ENCODE measurements at places on chromosomes 6 and 20.

DNA sequence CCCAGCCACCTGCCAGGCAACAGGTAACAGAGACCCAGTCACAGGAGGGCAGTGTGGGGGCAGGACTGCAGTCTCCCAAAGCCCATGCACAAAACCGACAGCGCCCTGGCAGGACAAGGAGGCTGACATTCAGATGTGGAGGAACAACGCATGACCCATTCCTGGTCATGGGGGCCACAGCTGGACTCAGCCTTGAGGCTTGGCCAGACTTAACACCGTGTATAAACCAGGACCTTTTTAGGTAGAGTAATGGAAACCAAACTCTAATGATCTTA is 8.1 kb downstream of the GFRA4 start:
- no peak for DNase-seq

GRCh38 chr6:39553860-39554802 is 171.1 kb downstream of the KIF6 start:
- no peak for DNase-seq

DNA sequence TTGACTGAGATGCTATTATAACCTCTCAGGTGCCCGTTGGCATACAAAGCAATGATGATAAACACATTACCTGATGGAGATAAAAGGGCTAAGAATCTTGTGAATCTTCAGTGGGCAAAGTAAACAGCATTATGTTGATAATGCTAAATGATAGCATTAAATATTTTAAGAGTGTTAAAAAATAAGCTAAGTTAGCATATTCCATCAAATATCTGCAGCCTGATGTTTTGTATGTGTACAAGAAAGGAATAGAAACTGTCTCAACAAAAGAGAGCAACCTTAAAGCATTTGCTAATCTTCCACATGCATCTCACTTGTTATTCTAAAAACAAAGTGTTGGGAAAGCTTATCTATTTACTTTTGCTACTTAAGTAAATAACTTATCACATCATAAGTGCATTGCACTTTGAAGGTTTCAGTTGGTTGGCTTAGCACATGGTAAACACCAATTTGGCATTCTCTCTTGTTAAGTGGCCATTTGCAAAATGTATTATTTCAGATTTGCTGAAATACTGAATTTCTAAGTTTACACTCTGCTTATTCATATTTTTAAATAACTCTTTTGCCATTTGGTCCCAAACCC is 151.6 kb downstream of the SYNDIG1 start:
- DNase-seq: no peak

DNA sequence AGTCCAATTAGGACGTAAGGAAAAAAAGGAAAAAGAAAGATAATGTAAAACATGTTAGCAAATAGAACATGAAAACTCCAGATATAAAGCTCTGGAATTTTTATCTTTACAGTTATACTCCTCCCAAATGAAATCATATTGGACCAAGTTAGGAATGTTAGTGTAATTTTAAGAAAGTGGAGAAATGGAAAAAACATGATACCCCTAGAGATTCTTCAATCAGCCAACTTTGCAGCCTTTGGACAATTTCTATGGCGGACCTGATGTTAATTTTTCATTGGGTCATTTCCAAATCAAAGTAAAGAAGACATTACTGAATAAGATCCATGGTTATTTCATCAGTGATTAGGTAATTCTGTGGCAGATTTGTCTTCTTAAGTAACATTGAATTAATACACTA is 748.7 kb downstream of the RFPL4B start:
- DNase-seq: no peak

DNA sequence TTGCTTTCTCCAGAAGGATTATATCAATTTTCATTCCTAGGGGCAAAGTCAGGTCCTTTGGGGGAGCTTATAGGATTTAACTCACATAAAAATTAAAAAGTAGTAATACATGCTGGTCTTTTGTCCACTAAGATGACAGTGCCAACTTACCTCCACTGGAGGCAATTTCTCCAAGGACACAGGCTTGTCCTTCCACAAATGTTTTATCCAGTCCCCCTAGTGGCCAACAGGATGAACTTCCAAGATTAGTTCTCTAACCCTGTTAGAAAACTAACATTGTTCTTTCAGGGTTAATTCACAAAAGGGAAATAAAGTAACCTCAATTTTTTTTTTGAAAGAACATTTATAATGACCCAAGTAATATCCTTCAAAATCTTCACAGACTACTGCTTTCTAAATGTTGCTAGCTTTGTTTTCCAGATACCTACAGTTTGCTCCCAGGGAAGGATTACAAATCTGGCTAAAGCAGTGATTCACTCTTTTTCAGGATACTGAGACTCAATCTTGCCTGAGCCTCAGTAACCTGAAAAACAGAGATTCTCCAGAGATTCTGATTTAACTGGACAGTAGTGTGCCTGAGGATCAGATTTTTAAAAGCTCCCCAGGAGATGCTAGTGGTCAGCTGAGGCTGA is 31.7 kb upstream of the UBR2 start:
- peak; percentile 63 for DNase-seq

GRCh38 chr6:157135691-157136090 is 187.6 kb downstream of the TMEM242 start:
- DNase-seq: no peak

DNA sequence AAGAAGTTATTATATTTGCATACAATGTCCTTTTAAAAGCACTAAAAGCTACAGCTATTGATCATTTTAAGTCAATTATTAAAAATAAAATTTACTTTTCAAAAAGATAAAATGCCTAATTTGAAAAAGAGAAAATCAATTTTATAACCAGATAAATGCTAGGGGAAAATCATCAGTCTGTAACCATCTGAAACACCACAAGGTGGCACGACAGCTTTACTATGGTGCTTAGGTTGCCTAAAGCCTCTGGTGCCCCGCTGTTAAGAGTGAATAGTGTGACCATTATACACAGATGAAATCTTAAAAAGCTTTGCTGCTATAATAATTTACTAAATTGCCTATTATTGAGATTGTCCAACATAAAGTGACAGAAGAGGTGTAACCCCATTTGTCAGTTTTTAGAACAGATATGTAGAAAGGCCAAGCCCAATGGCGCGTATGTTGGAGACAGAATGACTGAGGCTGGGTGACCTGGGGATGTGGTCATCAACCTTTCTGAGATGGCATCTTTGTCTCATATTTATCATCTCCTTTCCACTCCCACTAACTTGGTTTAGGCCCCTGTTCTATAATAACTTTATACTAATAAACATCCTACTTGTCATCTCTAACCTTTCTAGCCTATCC is 100.8 kb downstream of the MOXD1 start:
- DNase-seq: peak; percentile 5

GRCh38 chr20:48080583-48080982 is 295.3 kb upstream of the SULF2 start:
- DNase-seq: no peak

All from H7 (cell line).